ENCODE measurements at places on chromosomes 3 and 15.

DNA sequence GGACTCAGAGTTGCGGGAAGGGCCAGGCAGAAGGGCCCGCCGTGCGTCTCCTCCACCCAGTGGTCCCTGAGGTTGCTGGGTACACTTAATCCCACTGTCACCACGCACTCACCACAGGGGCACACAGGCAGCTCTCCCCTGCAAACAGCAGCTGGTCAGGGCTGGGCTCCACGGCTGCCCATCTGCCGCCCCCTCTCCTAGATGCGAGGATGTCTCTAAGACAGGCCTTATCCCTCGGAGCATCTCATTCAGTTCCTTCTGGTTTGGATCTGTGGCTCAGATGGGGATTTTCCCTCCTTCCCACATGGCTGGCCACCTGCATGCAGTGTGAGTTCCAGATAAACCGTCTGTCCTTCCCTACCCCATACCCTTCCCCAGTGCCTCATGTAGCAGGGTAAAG lies 26.3 kb downstream of the MRPS11 start:
- no peak for DNase-seq

GRCh38 chr3:116139641-116140040 lies 305.6 kb downstream of the LSAMP start:
- DNase-seq = no peak

- DNase-seq = peak; percentile 21
Measured at GRCh38 chr15:96329403-96329981, 1.0 kb upstream of the NR2F2 start.

- peak; percentile 65 for DNase-seq
Measured at GRCh38 chr3:37114251-37115145, 59.9 kb downstream of the LRRFIP2 start.

DNA sequence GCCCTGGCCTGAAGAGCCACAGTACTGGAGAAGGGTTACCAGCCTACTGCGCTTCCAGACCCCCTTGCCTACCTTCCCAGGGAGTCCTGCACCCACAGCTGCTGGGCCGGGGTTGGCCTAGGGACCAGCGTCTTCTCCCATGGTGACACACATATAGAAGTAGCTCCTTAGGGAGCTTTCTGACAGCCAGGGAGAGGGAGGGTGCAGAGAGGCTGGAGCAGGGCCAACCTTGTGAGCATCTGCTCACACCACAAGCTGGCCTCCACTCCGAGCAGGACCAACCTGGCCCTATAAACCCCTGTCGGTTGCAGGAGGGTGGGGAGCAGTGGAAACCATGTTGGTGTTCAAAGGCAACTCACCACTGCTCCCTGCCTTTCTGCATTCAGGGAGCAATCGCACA lies 35.2 kb downstream of the SRPRB start:
- no peak for DNase-seq

DNA sequence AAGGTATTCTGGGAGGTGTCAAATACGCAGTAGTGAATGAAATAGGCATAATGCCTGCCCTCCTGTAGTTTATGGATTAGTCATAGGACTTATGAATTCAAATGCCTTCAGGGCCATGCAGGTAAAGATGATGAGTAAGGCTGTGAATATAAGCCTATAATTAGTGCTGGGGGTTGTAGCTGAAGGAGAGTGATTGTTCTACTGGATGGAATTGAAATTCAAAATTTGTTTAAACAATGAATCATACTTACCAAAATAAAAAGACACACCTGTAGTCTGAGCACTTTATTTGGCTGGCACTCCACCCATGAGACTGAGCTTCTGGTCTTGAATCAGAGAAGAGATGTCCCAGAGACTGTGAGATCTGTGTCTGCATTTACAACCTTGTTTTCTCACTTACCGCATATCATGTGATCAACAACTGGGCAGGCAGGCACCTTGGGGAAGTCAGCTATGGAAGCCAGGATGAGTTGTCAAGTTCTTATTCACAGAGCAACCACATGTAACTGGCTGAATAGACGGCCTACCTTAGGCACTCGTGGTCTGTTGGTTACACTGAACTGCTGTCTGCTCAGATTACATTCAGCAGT lies 291.8 kb downstream of the NAALADL2 start:
- DNase-seq = no peak

- peak; percentile 54 for DNase-seq
Measured at GRCh38 chr15:85793641-85794597, 806 bp downstream of the KLHL25 start.

GRCh38 chr3:132788301-132788671 lies 66.1 kb upstream of the NPHP3 start:
- peak; percentile 24 for DNase-seq

GRCh38 chr3:100574536-100574935 lies 34.9 kb upstream of the ADGRG7 start:
- DNase-seq = no peak

GRCh38 chr15:42331235-42331634 lies 28.1 kb upstream of the CAPN3 start:
- no peak for DNase-seq

- no peak for DNase-seq
Measured at GRCh38 chr15:96693990-96694517, 363.6 kb downstream of the NR2F2 start.

GRCh38 chr3:194250098-194251002 lies 100.8 kb downstream of the CPN2 start:
- DNase-seq = no peak

DNA sequence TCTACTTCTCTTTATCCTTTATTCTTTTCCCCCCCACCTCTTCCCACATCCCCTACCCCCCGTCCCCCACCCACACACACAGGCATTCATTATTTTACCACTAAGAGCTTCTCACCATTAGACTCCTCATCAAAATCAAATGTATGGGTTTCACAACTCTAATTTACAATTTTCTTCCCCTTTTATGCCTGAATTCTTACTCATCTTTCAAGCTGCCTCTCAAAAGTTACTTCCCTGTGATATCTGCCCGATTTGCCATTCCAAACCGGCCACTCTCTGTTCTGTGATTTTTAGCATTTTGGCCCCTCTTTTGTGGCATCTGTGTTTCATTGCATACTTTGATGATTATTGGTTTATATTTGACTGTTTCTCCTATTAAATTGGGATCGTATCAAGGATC lies 42.2 kb downstream of the SLC9A9 start:
- DNase-seq = no peak

DNA sequence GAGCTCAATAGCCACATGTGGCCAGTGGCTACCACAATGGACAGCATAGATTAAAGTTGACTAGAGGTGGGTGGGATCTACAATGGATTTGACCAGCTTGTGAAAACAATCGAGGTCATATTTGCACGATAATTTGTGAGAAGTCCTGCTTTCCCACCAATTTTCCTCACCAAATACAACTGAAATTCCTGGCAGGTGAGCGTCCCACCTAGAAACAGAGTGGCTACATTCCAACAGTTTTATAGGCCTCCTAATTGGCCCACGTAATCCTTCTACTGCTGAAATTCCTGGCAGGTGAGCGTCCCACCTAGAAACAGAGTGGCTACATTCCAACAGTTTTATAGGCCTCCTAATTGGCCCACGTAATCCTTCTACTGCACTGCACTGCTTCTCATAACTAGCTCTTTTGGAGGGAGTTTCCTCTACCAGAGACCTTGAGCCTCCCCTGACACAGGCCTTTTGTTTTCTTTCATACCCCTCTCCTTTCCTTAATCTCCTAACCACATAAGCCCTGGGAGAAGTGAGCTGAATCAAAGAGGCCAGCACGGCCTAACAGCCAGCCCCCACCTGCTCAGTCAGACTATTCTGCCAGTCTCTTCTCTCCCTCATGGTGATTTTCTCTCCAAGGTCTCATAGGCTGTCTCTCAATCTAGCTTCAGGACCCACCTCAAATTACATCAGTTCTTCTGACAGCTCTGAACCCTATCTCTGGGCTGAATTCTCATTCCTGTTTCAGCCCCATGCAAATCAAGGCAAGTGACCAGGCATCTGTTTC lies 80.2 kb downstream of the BFSP2 start:
- no peak for DNase-seq

- no peak for DNase-seq
Measured at GRCh38 chr3:139481116-139481515, 4.8 kb upstream of the RBP2 start.

DNA sequence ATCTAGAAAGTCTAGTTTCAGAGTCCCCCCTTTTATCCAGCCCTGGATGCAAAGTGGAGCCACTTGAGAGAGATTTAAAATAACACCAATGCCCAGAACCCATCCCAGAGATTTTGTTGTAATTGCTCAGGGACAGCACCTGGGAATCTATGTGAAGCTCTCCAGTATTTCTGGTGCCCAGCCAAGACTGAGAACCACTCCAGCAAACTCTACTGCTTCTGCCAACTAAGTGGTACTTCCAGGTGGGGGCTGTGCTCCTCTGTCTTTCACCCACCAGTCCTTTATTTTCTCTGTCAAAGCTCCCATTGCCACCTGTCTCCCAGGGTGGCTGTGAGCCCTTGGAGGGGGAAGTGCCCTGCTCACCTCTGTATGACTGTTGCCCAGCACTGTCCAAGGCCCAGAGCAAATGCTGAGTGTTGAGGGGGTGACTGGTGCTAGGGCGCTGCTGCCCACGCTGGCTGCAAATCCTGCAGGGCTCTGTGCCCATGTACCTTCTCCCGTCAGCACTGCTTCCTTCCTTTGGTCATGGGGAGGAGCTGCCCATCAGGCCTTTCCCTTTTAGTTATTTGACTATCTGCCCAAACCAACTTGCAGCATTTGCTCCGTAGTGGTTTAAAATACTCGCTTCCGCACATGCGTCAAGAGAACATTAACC lies 9.4 kb downstream of the CLSTN2 start:
- DNase-seq = no peak

DNA sequence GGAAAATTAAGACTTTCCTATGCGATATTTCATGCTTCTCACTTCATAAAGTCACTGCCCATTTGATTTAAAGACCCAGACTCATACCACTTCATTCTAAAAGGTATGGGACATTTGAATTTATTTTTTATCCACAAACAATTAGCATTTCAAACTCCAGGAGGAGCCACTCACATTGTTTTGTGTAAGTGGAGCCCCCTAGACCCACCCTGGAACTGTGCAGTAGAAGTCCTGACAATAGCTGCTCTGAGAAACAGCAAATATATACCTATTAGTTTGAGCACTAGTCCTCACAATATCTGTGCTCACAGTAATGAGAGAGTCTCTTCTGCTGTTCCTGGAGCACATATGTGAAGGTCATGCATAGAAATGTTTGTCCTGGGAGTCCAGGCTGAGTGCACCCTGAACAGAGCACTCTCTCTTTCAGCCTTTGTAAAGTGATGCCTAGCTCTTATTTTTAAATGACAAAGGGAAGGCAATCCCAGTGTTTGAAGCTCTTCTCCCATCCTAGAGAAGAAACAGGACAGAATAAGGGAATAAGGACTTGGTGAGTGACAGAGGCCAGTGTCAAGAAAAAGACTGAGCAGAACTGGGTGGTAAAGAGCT lies 127.5 kb upstream of the STRIT1 start:
- DNase-seq = no peak

DNA sequence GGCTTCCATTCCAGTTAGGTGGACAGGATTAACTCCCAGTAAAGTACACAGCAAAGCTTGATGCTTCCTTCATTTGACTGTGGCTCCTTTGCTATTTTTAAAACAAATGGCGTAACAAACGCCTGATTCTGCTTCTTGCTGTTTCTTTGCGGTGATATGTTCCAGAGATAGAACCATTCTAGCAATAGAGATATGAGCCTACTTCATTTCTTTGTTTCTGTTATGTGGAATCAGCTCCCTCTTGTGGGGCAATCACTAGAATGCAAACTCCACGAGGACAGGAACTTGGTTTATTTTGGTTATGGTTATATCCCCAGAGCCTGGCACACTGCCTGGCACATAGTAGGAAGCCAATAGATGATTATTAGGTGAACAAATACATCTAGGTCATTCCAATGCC lies 122.6 kb upstream of the SLC6A11 start:
- no peak for DNase-seq

- no peak for DNase-seq
Measured at GRCh38 chr3:152760024-152760563, 74.8 kb upstream of the P2RY1 start.

DNA sequence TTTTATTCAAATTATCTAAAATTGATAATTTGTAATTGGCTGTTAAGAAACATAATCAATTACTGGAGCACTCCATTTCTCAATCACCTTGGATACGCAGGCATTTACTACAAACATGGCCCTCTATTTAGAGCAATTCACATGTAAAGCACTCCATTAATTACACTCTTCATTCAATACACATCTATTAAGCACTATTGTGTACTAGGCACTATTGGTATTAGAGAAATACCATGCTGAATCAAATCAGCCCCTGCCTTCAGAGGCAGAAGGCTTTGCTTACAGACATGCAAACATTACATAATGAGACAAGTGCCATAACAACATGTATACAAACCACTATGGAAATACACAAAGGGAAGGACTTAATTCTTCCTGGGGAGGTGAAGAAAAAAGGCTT lies 69.1 kb downstream of the PEAK1 start:
- DNase-seq = no peak

- peak; percentile 77 for DNase-seq
Measured at GRCh38 chr15:99408236-99409096, 157.2 kb downstream of the LRRC28 start.
